ENCODE measurements at places on chromosomes 7 and 10. TPM values are rescaled to one million over a fixed set of nuclear protein-coding genes. Genes with fewer than 3 reads are reported as not detected.

The MOGAT3 gene
- not detected for total RNA-seq

The RAB19 gene
- 5.6 TPM for total RNA-seq

The BEND7 gene
- not detected for total RNA-seq

The HABP2 gene
- total RNA-seq: not detected

The GRID2IP gene
- total RNA-seq: 0.23 TPM

The ICA1 gene
- 0.34 TPM for total RNA-seq

The MOSPD3 gene
- 9.6 TPM for total RNA-seq

The CLCN1 gene
- total RNA-seq: not detected

The MKI67 gene
- total RNA-seq: 230 TPM

DNA sequence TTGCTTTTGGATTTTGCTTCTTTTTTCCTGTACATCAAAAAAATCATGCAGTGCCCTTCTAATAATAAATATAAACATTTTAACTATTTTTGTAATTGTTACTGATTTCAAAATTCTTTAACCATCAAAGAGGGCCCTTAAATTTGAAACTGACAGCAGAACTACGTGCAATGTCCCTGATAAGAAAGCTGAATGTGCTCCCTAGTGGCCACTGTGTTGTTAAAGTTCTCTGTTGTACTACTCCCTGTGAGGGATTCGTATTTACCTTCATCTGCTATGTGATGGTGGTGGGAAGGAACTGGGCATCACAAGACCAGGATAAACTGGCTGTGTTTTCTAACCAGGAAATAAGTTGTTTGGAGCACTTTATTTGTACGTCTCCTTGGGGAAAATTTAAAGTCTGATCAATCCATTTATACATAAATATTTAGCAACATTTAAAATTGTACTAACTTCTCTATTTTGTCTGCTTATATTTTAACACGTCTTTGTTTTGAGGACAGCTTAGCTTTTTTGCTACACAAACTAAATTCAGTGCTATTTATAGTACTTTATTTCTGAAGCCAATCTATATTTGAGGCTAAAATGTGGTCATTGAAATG lies 322.4 kb downstream of the HGF start:
- DNase-seq: no peak

- DNase-seq: no peak
Measured at GRCh38 chr7:98469088-98469487, 68.2 kb upstream of the BAIAP2L1 start.

- no peak for DNase-seq
Measured at GRCh38 chr10:35921866-35922350, 279.8 kb upstream of the FZD8 start.

DNA sequence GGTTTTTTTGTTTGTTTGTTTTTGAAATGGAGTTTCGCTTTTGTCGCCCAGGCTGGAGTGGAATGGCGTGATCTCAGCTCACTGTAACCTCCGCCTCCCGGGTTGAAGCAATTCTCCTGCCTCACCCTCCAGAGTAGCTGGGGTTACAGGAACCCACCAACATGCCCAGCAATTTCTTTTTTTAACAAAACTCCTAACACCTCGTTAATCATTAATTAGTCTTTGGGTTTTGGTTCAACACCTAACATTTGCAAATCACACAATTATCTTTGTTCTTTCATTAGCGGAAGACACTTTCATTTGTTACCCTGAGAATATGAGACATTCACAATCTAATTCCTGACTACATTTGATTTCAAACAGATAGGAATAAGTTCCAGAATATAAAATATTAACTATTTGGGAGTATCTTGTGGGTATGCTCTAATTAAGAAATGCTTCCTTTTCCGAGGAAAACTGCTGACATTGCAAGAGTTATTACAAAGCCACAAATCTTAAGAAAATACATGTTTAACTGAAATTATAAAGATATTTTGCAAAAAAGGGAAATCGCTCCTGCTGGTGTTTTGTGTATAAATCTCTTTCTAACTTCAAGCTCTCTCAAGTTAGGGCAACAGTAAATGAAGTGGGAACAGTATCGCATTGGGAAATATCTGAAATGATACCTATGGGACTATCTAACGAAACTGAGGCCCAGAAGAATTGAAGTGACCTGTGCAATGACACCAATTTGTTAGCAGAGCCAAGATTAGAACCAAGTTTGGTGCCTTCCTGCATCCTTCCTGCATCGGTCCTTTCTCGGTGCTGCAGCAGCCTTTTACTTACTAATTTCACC lies 1.2 kb upstream of the LSM8 start:
- DNase-seq: no peak

DNA sequence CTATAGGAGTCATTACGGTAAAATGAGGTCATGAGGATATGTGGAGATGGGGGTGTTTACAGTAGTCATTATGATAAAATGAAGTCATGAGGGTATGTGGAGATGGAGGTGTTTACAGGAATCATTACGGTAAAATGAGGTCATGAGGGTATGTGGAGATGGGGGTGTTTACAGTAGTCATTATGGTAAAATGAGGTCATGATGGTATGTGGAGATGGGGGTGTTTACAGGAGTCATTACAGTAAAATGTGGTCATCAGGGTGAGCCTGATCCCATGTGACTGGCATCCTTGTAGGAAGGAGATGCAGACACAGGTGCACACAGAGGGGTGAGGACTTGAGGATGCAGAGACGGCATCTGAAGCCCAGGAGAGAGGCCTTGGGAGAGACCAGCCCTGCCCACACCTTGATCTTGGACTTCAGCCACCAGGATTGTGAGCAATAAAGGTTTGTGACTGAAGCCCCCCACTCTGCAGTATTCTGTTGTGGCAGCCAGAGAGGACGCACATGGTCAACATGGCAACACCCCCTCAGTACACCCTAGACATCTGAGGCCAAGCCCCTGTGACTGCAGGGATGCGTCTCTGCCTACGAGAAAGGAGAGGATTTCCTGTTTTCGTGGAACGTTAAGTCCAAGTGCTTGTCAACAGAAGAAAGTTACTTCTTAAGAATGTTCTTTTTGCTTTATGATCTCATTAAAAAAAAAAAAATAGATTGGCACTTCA lies 544.4 kb downstream of the DNAJB6 start:
- peak; percentile 29 for DNase-seq

DNA sequence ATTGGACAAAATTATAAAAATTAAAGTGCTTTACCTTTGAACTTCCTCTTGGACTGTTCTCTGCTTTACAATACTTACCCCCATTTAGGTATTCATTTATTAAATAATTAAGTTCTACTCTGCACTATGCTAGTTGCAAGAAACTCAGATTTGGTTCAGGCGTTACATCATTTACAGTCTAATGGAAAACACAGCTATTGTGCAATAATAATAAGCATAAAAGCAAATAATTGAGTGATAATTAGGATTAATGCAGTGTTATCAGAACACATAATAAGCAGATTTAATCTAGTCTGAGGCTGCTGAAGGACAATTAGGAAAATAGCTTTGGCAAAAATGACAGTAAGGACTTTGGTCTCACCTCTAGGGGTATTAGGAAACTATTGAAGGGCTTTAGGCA lies 493.2 kb upstream of the ADARB2 start:
- no peak for DNase-seq

DNA sequence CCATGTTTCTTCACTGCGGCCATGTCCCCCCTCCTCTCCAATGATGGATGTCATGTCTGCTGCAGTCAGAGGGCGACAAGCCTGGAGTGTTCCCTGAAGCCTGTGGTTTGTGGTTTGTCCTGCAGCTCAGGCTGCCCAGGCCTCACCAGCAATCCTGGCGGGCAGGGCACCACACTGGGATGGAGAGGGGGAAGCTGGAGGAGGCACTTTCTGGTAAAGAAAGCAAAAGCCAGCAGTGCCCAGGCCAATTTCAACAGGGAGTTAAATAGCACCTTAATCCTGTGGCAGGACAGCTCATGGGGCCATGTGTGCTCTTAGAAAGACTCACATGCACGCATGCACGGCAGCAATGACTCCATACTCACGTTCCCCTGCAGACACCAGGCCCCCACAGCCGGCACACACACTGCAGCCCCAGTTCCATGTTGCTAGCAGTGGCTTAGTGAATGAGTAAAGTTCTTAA lies 158.3 kb downstream of the EGFR start:
- no peak for DNase-seq

GRCh38 chr7:114148779-114149178 lies 230.0 kb upstream of the PPP1R3A start:
- DNase-seq: no peak

GRCh38 chr7:79096361-79096805 lies 357.1 kb downstream of the MAGI2 start:
- DNase-seq: no peak

DNA sequence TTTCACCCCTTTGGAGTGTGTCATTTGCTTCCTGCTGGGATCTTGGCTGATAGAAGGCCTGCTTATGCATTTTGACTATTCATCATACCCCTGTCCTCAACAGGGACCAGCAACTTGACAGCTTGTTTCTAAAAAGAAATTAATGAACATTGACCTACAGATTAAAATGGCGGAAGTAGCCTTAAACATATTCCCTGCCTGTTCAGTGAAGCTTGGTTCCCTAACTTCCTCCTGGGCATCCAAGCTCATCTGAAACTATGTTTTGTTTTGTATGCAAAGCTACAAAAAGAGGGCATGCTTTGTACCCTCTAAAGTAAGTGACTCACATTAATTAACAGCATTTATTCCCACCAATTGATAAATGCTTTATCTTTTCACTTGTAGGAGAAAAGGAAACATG lies 26.8 kb upstream of the CDK14 start:
- no peak for DNase-seq

Measured in activated CD8-positive, alpha-beta T cell treated with anti-CD3 and anti-CD28 coated beads for 36 hours (primary cell).